Left ventricle myocardium superior (tissue), 1 donor: ENCODE measurements at places on chromosomes 16 and 17. TPM values are rescaled to one million over a fixed set of nuclear protein-coding genes. Genes with fewer than 3 reads are reported as not detected.

GRCh38 chr16:86356804-86357203, 153.5 kb upstream of the FOXF1 start:
- DNase-seq = no peak

DNA sequence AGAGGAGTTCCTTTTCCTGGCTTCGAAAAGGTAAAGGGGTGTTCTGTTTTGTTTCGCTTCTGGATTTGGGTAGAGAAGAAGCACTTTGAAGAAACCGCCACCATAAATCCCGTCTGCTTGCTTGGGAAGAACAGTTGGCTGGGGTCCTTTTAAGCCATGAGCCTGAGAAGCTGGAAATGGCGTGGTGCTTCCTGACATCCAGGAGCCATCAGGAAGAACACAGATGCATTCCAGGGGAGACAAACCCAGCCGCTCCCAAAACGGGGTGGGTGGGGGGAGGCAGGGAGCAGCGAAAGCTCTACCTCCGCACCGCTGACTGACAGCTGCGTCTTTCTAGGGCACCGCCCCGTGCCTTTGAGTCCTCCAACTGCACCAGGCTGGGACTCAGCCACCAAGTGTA, 91.6 kb downstream of the ZDHHC7 start:
- DNase-seq = no peak

The PERCC1 gene
- total RNA-seq = 0.27 TPM

The PRAC1 gene
- not detected for total RNA-seq

DNA sequence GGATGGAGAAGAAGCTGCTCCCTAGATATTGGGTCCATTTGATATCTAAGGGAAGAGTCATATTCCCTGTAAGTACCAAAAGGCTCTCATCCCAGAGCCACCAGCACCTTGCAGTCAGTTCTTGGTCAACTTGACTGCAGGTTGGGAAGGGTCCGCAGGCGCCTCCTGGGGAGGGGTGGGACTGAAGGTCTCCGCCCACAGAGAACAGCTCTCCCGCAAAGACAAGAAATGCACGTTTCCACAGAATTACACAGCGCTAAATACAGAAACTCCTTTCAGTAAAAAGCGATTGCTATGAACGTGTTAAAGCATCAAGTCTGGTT, 864 bp upstream of the CTCF start:
- DNase-seq = no peak

The TP53TG3F gene
- total RNA-seq = not detected

DNA sequence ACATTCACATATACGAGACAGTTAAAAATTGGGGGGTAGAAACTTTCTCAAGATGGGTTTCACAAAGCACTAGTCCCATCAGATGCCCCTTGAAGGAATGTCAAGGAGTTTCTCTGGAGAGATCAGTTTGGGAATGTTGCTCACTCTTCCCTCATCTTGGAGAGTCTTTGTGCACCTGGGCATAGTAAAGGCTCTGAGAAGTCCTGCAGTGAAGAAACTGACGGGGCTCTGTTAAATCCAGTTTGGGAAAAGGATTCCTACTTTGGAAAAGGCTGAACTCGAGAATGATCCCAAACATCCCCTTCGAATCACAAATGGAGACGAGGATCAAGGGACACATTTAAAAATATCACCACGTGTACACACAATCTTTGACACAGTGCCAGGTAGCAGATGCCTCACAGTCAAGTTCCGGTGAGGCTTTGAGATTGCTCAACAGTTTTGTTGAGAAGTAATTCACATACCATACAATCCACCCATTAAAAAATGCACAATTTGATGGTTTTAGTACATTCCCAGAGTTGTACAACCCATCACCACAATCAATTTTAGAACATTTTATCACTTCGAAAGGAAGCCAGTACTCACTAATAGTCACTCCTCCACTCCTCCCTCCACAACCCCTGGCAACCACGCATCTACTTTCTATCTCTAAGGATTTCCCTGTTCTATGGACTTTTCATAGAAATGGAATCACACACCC, 203.4 kb upstream of the FOXF1 start:
- DNase-seq = no peak

The RAMP2 gene
- 39.3 TPM for total RNA-seq

The CDH1 gene
- not detected for total RNA-seq

- DNase-seq = no peak
These were observed 7.4 kb downstream of the C1QL1 start for GRCh38 chr17:44960691-44961090.

The CTRB1 gene
- not detected for total RNA-seq

- no peak for DNase-seq
These were observed 4.0 kb upstream of the PPP1R27 start for GRCh38 chr17:81838753-81839255.

The ZPBP2 gene
- total RNA-seq = not detected

The CACNG1 gene
- not detected for total RNA-seq

The RNU2-1 gene
- total RNA-seq = 5,074 TPM

GRCh38 chr16:19939553-19939952, 54.9 kb upstream of the GPRC5B start:
- no peak for DNase-seq

DNA sequence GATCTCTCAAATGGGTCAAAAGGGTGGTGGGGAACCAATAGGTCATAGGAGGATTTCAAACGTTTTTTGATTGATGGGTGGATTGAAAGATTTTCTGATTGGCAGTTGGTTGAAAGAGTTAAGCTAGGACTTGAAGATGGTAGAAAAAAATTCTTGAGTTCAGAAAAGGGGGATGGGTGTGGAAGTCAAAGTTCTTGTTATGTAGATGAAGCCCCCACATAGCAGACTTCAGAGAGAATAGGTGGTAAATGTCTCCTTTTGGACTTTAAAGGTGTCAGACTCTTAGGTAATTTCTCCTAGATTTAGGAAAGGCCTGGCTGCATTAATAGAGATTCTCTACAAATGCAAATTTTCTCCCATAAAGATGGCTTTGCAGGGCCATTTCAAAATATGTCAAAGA, 163.3 kb downstream of the HS3ST4 start:
- no peak for DNase-seq

The PPY gene
- not detected for total RNA-seq

- no peak for DNase-seq
These were observed 40.5 kb downstream of the CMIP start for GRCh38 chr16:81484908-81485624.

The FAM20A gene
- total RNA-seq = 7.6 TPM
